Astrocyte (in vitro differentiated cells and primary cell): ENCODE measurements at places on chromosomes 7 and 10. TPM values are rescaled to one million over a fixed set of nuclear protein-coding genes. Genes with fewer than 3 reads are reported as not detected.

Gene HECW1
- 2.3 and 3.3 TPM in 2 replicates for total RNA-seq

- peak; percentile 56 for DNase-seq
Measured at GRCh38 chr10:94016727-94017714, 23.3 kb downstream of the PLCE1 start.

Gene FAM241B
- total RNA-seq: 3.1 and 4.4 TPM in 2 replicates

Gene MTURN
- total RNA-seq: 8.4 and 9.3 TPM in 2 replicates

- DNase-seq: peak; percentile 97
Measured at GRCh38 chr10:31242902-31243301, 76.1 kb upstream of the ZEB1 start.

Gene SPDYE16
- not detected in 2 replicates for total RNA-seq

- no peak for DNase-seq
Measured at GRCh38 chr7:158262284-158263109, 325.1 kb downstream of the PTPRN2 start.

DNA sequence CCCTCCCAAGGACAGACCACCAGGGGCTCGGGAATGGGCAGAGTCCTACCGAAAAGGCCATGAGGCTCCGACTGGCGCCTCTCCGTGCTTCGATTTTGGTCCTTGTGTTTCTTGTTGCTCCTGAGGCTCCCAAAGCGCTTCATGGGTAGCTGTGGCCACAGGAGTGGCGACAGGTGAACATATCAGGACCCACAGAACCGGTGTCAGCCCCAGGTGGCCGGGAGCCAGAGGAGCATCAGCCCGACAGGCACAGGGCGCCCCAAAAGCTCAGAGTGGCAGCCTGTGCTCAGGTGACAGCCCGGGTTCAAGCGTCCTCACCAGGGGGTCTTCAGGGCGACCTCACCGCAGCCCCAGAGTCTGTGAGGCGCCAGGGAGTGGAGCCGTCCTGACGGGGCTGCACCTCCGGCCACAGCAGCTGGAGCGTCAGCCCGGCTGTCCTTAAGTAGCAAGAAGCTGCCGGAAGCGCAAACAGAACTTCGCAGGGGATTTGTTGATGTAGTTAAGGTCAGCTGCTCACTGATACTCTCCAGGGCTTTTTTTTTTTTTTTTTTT, 141.0 kb downstream of the PRKAG2 start:
- DNase-seq: no peak

Gene GATA3
- 11.8 and 17.6 TPM in 2 replicates for total RNA-seq
